Stimulated activated CD8-positive, alpha-beta memory T cell treated with anti-CD3 and anti-CD28 coated beads, Interleukin-4, amount 100 ng/mL, for 4 hours (primary cell): ENCODE measurements at places on chromosomes 5 and 9.

DNA sequence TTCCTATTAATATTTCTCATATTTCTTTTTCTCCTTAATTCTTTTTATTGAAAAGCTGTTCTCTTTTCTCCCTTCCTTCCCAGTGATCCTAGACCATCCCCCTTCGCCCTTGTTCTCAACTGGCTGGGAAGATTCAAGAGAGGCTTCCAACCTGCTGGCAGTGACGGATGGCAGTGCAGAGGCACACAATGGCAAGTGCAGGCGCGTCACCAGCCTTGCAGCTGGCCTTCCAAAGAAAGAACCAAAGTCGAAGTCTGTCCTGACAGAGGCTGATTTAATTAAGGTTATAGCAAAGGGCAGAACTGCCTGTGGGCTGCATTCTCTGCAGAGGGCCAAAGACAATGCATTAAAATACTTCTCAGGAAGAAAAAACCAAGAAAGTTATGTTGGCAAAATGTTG lies 7.4 kb downstream of the CEMIP2 start:
- no peak for DNase-seq

GRCh38 chr5:134148316-134148715 lies 28.4 kb downstream of the SKP1 start:
- no peak for DNase-seq

DNA sequence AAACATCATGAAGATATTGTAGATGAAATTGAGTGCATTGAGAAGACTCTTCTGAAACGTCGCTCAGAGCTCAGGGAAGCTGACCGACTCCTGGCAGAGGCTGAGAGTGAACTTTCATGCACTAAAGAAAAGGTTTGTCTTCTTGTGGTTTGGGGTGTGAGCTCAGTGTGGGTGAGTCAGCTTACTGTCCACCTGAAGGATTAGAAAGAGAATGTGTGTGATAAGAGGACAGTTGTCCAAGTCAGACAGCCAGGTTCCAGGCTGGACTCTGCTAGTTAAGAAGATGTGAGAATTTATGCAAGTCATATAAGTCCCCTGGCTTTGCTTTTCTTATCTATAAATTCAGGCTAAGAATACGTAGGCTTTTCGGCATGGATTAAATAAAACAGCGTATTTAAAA lies 46.9 kb downstream of the RAB14 start:
- DNase-seq: no peak

DNA sequence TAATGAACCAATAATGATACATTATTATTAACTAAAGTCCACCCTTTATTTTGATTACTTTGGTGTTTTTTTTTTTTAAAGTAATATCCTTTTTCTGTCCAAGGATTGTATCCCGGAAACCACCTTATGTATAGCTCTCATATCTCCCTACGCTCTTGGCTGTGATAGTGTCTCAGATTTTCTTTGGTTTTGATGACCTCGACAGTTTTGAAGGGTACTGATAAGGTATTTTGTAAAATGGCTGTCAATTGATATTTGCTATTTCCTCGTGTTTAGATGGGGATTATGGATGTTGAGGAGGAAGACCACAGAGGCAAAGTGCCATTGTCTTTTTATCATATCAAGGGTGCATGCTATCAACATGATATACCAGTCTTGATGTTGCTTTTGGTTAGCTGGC lies 259.0 kb downstream of the SGCD start:
- DNase-seq: no peak

- DNase-seq: no peak
These were observed 10.5 kb downstream of the RNF38 start for GRCh38 chr9:36389590-36389989.

DNA sequence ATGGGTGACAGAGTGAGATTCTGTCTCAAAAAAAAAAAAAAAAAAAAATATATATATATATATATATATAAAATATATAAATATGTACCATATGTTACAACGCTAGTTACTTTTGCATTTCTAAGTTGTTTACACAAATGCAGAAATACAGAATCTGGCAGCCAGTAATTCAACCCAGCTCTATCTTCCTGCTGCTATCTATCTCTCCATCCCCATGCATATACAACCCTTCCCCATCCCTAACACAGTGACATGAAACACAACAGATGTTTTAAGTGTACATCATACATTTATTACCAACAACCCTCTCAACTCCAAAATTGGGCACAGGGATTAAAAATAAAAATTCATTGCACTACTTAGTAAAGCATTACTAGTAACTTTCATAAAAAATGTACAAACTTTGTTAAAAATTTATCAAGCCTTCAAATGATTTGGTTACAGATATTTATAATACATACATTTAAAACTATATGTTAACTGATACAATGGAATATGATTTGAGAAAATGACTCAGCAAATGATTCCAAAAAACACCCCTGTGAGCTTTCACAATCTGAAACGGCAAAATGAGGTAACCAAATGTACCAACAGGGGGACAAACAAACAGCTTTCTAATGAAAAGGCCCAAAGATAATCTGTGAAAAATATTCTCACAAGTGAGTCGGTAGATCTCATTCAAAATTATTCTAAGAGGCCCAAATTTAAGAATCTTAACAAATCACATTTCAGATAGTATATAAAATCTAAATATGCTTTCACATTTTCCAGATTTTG lies 63.8 kb downstream of the RNF38 start:
- DNase-seq: no peak

DNA sequence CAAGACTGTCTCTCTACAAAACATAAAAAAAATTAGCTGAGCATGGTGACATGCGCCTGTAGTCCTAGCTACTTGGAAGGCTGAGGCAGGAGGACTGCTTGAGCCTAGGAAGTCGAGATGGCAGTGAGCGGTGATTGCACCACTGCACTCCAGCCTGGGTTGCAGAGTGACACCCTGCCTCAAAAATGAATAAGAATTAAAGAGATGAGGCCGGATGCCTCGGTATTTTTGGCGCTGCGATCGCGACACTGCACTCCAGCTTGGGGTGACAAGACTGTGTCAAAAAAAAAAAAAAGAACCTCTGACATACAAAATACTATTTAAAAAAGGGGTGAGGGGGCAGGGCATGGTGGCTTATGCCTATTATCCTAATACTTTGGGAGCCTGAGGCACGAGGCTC lies 7.3 kb downstream of the GPBP1 start:
- no peak for DNase-seq

GRCh38 chr9:89138463-89139390 lies 39.9 kb downstream of the SHC3 start:
- no peak for DNase-seq
